ENCODE measurements at places on chromosomes 6 and 20.

GRCh38 chr6:70651326-70651905, 16.3 kb upstream of the SMAP1 start:
- DNase-seq, result peak; percentile 29

DNA sequence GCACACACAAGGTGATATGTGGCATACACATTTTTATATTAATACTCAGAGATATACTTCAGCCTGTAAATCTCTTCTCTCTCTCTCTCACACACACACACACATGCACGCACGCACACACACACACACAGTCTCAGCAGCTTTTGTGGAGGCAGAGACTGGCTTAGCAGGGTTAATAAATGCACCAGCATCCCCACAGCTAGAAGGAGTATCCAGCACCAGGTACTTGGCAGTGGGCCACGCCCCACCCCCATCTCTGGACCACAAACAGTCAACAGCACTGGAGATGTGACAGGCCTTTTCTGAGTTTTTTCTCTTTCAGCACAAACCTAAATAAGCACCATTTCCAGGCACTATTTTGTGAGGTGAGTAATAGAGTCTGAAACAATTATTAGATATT, 47.3 kb upstream of the LRFN2 start:
- no peak for DNase-seq

DNA sequence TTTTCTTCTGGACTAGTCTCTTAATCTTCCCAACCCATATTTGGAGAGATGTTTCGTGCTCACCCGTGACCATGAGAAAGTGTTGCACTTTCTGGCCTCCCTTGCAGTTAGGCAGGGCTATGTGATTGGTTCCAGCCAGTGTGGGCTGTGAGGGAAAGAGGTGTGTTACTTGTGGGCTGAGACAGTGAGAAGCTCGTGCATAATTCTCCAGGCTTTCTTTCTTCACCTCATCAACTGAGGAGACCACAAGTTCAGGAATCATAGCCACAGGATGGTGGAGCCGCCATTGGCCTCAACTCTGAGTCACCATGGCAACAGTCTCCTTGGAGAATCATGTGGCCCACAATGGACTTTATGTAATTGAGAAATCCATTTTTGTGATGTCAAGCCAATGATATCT, 57.5 kb upstream of the FUCA2 start:
- peak; percentile 33 for DNase-seq

- no peak for DNase-seq
Observed at GRCh38 chr6:111185954-111186353, 98.7 kb downstream of the SLC16A10 start.

GRCh38 chr20:49629606-49630005, 61.7 kb upstream of the PTGIS start:
- DNase-seq, result no peak

Measured in Daoy (cell line).